ENCODE measurements at places on chromosomes 2 and 18.

DNA sequence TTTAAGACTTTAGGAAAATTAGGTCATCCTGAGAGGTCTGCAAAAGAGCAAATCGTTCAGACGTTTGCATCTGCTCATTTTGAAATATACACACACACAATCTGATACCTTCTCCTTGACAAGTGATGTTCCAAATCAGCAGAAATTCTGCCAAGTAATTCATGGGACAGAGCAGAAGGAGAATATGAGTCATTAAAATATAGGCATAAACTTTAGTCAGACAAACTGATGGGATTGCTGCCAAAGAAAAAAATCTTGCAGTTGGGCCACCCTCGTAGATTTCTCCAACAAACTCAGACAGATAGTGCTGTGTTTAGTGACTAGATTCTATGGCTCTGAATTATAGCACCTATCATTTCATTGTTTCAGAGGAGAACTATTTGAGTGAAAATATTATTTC lies 336.3 kb downstream of the NYAP2 start:
- DNase-seq, result peak; percentile 95

DNA sequence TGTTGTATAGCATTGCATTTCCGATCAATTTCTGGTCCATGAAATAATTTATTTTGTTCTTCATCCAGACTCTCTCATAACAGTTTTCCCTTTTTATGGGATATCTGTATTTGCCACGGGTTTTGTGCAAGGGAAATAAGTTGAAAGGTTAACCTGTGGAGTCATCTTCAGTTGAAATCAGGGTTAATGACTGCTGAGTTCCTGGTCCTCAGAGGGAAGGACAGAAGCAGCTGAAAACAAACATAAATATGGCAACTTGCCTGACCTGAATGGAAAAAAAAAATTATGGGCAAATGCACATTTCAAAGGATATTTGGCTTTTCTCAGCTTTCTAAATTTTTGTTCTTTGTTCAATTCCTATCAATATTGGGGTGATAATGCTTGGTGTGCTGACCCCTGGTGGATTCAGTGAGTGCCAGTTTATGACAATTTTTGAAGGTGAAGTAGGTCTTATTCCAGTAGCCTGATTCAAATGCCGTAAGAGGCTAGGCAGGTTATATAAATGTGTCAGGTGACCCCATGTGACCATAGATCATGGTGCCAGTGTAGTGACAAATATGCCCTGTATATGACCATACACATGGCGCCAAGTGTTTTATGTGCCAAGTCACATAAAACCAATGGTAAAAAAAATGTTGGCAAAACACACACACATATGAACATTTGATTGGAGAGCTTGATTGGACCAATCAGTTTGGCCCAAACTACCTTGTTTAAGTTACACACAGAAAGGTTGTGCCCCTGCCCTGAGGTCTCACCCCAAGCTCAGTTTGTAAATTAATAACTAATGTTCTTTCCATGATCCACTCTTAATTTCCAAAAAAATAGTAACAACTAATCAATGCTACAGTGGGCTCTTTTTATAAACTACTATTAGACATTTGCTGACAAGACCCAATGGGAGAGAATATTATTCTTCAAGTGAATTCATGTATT lies 47.6 kb upstream of the FAM124B start:
- peak; percentile 26 for DNase-seq

DNA sequence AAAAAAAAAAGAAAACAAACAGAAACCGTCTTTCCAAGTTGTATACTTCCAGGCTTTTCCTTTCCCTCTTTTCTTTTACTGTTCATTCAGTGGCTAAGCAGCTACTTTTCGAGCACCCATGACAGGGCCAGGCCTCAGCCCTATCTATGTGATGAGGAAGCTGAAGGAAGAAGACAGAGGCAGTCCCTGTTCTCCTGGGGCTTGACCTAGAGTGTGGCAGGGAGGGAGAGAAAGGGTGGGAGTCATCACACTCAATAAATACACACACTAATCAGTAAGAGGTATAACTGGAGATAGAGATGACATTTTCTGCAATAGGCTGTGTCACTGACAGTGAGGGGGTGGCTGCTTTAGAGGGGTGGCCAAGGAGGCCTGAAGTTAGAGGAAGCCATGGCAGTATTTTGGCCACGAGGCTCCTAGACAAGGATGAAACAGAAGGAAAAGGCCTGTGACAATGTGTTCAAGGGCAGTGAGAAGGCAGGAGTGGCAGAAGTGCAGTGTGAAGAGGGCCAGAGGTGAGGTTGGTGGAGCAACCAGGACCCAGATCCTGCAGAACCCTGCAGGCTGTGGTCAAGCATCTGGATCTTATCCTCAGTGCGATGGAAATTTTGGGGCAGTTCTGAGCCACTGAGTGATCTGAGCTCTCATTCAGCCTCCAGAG lies 131.8 kb upstream of the TTC39C start:
- no peak for DNase-seq

GRCh38 chr2:28643911-28644334 lies 107.7 kb upstream of the PPP1CB start:
- DNase-seq, result peak; percentile 84

DNA sequence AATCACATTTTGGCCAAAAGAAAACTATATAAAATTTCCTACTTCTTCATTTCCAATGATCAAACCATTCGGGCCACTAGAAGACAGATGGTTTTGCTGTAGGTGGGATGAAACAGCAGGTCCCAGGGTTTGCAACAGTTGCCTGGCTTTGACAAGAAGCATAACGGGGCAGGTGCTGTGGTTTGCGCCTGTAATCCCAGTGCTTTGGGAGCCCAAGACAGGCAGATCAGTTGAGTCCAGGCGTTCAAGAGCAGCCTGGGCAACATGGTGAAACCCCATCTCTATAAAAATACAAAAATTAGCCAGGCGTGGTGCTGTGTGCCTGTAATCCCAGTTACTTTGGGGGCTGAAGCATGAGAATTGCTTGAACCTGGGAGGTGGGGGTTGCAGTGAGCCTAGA lies 81.4 kb upstream of the XPO1 start:
- no peak for DNase-seq

- DNase-seq, result no peak
These were observed 13.5 kb downstream of the ALPK2 start for GRCh38 chr18:58615140-58616132.

GRCh38 chr2:160484859-160485520 lies 8.6 kb downstream of the RBMS1 start:
- no peak for DNase-seq

DNA sequence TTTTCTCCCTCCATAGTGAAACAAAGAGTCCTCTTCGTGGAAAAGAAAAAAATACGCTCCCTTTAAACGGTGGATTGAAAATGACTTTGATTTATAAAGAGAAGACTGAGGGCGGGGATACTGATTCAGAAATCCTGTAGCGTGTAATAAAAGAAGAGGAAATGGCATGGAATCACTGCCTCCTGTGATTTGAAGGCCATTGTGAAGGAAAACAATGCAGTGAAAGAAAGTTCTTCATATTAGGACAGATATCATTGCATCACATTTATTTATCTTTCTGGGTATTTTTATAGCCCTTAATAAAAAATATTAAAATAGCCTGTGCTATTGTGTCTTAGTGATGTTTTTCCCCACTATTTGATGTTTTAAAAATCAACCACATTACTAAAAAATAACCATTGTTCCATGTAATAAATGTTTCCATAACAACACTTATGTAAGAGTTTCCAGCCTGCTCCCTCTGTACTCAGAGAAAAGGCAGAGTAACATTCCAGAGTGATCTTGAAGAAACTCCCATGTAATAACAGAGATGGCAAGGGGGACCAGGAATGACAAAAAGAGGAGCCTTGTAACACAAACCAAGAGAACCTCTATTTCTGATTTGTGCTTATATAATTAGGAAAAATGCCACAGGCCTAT lies 8.0 kb downstream of the MRPL33 start:
- no peak for DNase-seq

DNA sequence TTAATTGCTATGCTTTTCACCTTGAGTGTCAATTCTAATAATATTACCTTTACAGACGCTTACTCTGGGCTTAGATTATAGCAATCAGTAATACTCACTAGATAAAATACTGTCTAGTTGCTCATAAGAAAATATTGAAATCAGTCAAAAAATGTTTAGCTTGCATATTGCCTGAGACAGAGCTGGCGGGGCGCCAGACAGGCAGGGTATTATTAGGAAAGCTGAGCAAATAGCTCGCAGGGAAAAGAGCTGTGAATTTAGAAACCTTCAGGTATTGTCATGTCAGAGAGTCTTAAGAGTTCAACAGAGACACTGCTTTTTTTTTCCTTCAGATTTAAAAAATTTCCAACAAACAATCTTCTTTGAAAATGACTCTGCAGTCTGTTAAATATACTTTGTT lies 118.4 kb downstream of the MEIS1 start:
- no peak for DNase-seq

- peak; percentile 64 for DNase-seq
These were observed 66.8 kb downstream of the XDH start for GRCh38 chr2:31347750-31348149.

- DNase-seq, result no peak
These were observed 7.2 kb upstream of the PUM2 start for GRCh38 chr2:20357638-20358389.

GRCh38 chr2:127025359-127026166 lies 81.4 kb downstream of the BIN1 start:
- DNase-seq, result peak; percentile 80

DNA sequence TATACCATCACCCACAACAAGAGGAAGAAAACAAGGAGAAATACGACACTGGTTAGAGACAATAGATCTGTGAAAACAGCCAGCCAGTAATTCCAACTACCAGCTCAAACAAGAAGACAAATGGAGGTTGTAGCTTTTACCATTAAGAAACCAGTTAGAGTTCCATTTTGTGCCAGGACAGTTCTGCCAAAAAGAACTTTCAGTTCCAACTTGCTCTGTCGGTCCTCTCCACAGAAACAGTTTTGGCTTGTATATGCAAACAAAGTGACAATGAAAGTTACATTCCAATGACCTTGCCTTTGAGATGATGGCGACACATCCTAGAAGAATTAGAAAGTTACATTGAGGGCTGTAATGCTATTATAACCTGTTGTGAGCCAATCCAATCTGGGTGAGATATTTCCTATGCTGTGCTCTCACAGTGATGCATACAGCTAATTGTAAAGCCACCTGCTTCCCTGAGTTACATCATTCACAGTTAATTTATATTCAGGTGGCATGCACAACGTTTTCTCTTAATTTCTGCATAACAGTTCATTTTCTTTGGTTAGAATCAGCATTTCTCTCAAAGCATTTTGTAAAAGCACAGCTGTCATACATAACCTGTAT lies 1378.4 kb upstream of the PIK3C3 start:
- no peak for DNase-seq

DNA sequence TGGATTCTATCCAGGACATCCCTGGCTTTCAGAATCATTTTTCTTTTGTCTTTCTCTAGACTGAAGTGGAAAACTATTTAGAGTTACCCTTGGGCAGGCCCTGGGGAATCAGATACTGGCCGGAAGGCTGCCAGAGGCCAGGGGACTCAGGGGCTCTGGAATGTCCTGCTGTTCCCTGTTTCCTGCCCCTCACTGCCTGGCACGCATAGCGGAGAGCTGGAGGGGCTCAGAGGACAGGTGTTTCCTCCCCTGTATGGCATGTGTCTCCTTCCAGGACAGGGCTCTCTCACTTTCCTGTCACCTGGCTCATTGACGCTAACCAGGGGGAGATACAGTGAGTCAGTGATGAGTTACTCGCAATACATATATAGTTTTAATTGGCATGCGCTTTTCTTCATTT lies 38.8 kb downstream of the DYSF start:
- no peak for DNase-seq

DNA sequence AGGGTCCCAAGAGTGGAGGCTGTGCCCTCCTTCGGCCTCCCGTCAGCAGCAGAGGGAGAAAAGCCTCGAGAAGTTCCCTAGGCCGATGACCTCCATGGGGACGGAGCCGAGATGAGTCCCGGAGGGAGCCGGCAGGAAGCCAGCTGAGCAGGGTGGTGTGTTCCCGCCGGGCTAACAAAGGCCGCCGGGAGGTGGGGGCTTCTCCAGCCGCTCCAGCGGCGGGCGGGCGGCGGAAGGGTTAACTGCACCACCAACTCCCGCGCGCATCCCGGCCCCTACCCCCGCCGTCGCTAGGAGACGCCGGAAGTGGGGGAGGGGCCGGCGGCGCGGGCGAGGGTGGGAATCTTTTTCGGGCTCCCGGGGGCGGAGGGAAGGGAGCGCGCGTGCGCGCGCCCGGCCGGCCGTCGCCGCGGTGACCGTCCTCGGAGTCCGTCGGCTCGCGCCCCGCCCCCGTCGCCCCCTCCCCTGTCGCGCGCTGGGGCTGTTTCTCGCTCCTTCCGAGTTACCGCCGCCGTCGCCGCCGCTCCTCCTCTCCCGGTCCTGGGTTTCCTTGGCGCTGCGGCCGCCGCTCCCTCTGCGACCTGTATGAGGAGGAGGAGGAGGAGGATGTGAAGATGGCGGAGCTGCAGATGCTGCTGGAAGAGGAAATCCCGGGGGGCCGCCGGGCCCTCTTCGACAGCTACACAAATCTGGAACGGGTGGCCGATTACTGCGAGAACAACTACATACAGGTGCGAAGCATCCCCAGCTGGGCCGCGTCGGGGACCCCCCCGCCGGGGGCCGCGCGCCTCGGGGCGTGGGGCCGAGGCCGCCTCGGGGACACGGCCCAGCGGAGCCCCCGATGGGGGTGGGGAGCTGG lies at the start of gene ABI2:
ABI2 (plus strand) TSS at position 494 of the 859 bp plus-strand sequence; CDS start at position 615, 121 bp downstream.
- peak; percentile 85 for DNase-seq

- DNase-seq, result no peak
These were observed 577.8 kb upstream of the NXPH2 start for GRCh38 chr2:139357972-139358371.

DNA sequence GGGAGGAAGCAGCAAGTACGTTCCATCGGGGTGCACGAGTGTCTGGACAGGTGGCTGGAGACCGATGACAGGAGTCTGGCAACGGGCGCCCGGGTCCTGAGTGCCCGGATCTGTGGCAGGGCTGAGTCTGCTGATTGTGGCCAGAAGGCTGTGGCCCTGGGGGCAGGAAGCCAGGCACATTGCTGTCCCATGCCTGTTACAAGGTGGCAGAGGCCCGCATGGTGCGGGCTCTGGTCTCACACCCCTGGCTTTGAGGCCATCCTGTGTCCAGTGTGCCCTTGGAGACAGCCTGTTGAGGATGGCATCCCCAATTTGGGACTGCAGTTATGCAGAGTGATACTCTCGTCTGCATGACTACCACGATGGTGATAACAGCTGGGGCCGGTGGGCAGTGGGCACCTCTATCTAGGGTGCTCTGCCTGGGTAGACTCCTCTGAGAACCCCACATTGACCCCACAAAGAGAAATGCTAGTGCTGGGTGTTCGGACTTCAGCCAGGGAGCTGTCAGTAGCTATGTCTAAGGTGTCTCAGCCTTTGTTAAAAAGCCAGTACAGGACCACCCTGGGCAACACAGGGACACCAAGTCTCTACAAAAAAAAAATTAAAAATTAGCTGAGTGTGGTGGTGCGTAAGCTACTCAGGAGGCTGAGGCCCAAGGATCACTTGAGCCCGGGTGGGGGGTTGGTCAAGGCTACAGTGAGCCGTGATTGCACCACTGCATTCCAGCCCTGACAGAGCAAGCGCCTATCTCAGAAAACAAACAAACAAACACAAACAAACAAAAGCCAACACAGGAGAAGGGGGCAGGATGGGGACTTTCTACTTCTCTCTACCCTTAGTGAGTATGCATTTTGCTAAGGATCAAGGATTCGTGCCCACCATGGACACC lies 88.3 kb downstream of the RHOB start:
- no peak for DNase-seq

GRCh38 chr2:27651056-27651455 lies 12.4 kb downstream of the SUPT7L start:
- no peak for DNase-seq

Measured in fibroblast of upper back skin (primary cell).